ENCODE measurements at places on chromosomes 4 and X.

- DNase-seq: no peak
Observed at GRCh38 chrX:153779891-153780677, 757 bp upstream of the SRPK3 start.

DNA sequence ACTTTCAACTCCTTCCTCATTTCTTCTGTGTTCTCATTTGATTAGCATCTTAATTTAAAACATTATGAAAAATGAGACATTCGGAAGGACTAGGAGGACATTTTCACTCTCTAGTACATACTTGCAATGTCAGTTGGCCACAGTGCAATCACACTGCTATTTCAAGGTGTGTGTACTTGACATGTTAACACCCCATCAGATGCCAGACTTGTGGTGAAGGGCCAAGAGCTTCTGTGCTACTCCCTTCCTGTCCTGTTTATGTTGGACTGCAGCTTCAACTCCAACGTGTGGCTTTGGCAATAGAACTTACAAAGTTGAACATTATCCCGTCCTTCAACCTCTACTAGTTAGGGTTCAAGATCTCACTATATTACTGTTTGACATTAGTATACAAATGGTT lies 221.0 kb downstream of the PALLD start:
- DNase-seq: peak; percentile 78

DNA sequence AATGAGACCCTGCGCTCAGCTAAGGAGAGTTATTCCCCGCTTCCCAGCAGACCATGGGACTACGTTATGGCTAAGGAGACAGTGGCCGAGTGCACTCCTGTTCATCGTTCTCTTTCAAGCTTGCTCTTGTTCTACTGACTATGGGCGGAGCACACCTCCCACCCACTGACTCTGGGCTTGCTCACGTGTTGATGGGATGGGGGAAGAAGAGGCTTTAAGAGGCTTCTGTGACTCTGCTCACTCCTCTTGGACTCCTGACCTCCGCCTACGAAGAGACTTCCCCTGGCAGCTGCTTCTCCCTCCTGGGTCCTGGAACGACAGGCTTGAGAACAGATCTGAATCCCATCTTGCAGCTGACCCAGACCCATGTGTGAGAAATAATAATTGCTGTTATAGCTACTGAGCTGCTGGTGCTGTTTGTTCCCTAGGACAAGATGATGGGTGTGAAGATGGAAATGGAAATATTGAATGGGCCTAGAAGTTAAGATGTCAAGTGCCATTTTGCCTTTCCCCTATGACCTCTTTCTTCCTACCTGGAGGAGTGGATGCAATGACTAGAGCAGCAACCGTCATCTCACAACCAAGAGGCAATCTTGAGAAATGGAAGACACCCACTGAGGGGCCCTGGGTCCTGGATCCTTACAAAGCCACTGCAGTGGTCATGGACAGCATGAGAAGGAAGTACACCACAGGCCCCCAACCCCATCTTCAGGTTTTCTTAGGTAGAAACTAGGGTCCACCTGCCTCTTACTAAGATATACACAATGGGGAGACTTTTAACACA lies 38.7 kb upstream of the IRAK1 start:
- DNase-seq: no peak

DNA sequence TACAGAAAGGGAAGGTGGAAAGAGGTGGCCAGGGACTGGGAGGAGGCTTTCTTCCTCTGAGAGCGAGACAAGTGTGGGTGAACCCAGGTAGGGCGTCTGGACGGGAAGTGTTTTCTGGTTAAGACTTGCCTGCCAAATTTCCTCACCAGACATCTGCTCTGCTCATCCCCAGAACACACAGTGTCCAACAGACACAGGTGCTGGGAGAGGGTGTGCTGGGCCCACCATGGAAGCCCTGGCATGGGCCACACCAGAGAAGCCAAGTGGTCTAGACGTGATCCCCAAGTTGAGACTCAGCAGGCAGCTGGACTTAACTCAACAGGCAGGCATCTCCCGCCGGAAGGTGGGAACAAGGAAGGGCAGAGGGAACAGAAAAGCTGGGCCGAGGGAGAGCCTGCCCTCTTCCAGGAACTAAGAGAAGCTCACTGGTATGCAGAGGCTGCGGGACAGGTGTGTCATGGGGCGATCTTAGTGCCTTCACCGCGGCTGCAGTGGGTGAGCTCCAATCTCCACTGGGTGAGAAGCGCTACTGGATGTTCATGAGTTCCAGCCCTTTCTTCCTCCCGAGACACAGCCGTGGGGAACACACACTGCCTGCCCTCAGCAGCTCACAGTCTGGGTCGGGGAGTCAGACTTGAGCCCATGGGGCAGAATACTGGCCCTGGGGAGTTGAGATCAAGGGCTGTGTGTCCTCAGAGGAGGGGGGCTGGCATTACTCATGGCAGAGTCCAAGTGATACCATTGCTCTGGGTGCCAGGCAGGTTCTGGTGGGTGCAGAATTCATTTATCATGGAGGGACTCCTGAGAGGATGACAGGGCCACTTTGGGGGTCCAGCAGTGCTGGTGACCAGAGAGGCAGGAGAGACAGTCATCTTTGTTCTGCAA lies 110.2 kb downstream of the CPZ start:
- no peak for DNase-seq

- DNase-seq: no peak
Observed at GRCh38 chrX:1480082-1480785, 27.5 kb upstream of the ASMTL start.

- no peak for DNase-seq
Observed at GRCh38 chr4:85724791-85725563, 250.0 kb downstream of the ARHGAP24 start.

GRCh38 chr4:147071209-147071740 lies 125.6 kb upstream of the TTC29 start:
- no peak for DNase-seq

GRCh38 chrX:40079572-40079971 lies 18.2 kb downstream of the BCOR start:
- DNase-seq: no peak

DNA sequence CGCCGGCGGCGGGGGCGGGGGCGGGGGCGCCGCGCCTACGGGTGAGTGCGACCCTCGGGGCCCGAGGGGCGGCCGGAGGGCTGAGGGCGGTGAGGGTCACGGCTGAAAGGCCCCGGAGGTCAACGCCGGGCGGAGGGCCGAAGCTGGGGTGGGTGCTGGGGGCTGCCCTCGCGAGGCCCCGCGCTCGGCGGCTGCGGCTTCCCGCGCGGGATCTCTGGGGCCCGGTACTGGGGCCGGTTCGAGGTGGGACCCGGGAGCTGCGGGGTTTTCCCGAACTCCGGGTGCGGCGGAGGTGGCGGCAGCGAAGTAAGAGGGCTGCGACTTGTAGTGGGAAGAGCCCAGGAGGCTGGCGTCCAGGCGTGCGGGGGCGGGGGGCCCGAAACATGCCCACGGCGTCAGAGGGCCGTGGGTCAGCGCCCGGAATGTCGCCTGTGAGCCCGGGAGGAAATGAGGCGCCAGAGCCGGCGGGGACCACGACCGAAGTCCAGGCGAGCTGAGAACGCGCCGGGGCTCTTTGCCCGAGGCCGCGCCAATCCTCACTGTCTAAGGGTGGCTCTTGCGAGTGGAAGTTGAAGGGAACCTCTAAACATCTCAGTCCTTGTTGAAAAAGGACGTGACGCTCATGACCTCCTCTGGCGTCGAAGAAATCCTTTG lies 407 bp downstream of the IL13RA1 start:
- peak; percentile 4 for DNase-seq

DNA sequence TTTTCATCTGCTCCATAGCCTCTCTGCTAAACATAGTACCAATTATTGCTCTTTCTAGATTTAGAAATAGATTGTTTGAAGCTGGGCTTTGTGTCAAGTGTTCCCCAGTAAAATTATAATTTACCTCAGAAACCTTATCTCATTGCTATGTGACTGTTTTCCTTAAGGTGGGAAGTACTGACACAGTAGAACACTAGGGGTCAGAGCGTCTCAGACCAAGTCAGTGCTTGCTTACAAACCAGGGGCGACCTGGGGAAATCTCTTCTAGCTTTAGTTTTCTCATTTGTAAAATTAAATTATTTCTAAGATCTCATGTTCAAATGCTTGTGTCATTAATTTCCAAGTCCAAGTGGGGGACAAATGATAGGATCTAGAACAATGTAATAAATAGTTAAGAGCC lies 360.4 kb downstream of the RAPGEF2 start:
- DNase-seq: no peak

- no peak for DNase-seq
Observed at GRCh38 chrX:44514272-44514671, 28.4 kb downstream of the FUNDC1 start.

DNA sequence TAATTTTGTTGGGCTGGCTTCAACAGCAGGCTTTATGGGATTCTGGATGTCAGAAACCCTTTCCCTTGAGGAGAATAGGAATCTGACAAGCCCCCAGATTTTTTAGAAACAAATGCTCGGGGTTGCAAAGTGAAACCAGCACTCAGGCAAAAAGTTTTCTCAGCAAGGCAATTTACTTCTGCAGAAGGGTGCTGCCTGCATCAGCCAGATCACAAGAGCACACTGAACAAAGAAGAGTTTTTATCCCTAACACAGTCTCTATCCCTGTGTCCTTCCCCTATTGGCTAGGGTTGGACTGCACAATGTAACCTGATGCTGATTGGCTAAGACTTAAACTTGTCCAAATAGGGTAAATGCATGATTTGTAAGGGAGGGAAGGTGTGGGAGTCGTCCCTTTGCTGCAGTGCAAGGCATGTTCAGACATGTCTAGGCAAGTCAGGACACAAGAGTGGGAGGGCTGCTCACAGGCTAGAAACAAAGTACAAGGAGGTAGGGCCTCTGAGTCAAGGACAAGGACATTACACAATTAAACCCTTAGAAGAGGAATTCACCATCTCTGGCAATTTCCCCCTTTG lies 175.8 kb downstream of the CCNG2 start:
- DNase-seq: no peak

- no peak for DNase-seq
Observed at GRCh38 chrX:2188330-2188792, 312.4 kb downstream of the DHRSX start.

- DNase-seq: no peak
Observed at GRCh38 chr4:169106696-169107229, 96.7 kb upstream of the CBR4 start.

DNA sequence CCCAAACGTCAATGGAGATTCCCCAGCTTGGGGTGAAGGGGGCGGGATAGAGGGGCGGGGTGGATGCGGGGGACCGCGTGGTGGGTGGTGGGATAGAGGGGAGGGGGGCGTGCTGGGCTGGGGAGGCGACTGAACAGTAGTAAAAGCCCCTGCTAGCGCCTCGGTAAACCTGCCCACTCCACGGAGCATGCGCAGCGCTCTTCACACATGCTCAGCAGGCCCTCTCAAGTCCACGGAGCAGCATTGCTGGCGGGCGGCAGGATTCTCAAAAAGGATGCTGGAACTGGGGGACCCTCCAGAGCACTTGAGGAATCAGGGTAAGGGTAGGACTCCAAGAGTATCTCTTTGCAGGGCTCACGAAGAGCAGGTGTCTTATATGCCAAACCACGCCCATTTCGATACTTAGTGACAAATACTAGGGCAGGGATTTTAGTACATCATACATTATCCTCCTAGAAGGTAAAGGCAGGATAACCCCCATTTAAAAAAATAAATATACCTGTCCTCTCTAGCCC lies 378 bp upstream of the RPS6KA6 start:
- DNase-seq: peak; percentile 66

- no peak for DNase-seq
Observed at GRCh38 chrX:8500203-8500602, 35.6 kb downstream of the VCX3B start.

DNA sequence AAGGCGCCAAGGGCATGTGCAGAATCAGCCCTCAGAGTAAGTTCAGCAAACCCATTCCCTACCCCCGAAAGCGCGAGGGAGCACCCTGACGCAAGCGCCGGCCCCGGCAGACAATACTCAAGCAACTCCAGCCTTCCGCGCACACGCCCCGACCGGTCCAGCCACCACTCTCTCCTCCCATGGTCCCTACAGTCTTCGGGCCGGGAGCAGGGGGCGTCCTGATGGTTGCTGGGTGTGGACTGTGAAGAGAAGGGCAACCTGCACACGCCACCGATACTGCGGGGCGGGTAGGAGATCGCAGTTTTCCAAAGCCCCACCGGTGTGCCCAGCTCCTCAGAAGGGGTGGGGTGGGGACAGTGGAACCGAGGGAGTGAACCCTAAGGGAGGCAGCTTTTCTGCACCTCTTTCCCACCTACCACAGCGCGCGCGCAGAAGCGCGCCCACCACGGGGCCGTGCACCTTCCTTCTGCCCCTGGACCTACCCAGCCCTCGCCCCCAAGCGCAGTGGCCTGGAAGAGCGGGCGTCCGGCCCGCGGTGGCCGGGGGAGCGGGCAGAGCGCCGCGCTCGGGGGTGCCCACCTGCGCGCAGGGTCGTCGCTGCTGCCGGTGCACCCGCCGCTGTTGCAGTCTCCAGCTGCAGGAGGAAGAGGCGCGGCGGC lies 650.2 kb upstream of the DIPK2B start:
- peak; percentile 39 for DNase-seq

GRCh38 chr4:793941-794621 lies 31.8 kb downstream of the CPLX1 start:
- no peak for DNase-seq

DNA sequence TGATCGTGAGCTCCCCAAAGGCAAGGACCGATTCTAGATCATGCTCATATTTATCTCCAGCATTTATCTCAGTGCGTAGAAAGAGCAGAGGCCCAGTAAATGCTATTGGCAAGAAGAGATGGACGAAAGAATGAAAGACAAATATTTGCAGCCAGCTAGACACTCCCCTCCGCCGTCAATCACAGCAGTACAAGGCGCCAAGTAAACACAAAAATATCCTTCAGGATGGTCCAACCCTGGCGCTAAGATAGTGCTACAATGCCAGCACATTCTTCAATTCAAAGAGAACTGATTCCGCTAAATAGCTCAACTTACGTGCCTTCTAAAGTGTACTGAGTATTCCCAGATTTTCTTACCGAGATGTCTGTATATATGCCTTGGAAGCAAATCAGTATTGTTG lies 114.5 kb downstream of the DDX53 start:
- no peak for DNase-seq

DNA sequence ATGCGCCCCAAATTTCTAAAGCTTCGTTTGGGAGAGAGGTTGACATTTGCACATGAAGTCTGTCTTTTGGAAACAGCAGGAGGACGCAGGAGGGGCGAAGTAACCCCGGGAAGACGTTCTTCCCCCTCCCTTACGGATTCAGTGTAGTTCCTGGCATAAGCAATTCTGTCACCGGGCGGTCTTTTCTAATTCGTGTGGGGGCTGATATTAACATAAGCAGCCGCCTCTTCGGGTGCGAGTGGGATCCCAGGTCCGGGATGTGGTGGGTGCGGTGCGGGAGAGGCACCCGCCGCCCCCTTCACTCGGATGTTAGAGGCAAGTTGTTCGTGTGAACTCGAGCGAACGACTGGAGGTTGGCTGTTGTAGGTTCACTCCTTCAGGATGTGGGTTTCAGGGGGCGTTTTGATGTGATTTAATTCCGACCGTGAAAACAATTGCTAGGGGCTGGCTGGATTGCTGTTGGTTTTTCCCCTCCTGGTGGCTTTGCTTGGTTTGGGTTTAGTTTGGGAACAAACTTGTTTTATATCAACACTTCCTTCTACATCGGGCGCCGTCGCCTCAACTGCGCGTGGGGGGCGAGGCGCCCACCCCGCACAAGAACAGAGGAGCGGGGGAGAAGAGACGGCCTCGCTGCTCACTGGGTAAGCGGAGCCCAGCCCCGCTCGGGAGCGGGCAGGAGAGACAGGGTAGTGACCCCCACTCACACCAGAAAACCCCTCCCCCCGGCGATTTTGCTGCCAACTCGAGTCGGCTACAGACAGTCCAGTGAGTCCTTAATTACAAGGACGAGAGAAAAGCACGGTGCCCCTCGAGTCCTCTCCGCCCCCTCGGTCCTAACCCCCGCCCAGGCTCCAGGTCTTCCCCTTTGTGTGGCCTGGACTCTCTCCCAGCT lies 2.9 kb upstream of the LEF1 start:
- DNase-seq: no peak

GRCh38 chrX:18543738-18544137 lies 118.3 kb downstream of the CDKL5 start:
- DNase-seq: no peak
